ENCODE measurements at places on chromosomes 4 and X. TPM values are rescaled to one million over a fixed set of nuclear protein-coding genes. Genes with fewer than 3 reads are reported as not detected.

DNA sequence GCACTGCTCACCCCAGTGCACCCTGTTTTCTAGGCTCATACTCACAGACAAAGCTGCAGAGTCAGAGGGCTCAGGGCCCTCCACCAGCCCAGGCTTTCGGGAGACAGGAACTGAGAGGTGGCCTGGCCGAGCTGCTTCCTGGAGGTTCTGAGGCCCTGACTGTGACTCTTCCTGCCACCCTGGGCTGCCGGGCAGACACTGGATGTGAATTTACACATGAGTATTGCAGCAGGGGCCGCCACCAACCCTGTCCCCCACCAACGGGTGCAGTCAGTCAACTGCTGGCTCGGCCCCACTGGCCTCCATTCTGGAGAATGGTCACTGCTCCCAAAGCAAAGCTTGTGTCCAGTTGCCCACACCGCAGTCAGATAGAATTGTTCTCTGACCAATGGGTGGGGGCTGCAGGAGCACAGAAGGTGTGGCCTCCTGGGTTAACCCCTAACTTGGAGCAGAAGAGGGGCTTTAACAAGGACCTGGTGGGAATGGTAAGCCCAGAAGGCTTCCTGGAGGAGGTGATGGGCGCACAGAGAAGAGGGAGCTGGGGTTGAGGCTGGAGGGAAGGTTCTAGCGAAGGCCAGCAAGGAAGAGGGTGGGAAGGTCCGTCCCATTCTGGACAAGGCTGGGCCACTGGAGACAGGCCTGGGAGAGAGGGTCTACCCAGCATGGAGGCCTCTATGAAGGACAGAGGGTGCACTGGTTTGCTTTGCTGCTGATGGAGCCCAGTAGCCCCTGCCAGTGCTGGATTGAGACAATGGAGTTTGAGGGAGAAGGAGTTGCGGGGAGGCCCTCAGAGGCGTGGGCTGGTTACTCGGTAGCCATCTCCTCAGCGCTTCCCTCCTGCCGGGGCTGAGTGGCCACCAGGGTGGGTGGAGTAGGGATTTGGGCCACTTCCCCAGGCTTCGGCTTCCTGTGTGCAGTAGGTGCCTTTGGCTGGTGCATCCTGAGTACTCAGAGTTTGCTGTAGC, 135.3 kb downstream of the CPZ start:
- no peak for DNase-seq

The GYG2 gene
- total RNA-seq, result 4.0 TPM

DNA sequence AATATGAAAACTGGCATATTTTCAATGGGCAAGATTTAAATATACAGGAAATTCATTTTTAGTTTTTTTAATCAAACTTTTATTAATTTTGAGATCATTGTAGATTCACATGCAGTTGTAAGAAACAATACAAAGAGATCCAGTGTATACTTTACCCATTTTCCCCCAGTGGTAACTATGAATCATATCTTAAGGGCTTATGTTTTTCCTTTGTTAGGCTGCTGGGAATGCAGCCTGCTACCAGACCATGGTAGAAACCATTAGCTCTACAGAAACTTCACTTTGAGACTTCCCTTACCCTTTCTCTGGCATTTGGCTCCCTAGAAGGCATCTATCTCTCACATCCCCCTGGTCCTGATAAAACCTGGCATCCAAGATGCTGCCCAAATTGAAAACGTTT, 147.6 kb upstream of the EOLA2 start:
- no peak for DNase-seq

DNA sequence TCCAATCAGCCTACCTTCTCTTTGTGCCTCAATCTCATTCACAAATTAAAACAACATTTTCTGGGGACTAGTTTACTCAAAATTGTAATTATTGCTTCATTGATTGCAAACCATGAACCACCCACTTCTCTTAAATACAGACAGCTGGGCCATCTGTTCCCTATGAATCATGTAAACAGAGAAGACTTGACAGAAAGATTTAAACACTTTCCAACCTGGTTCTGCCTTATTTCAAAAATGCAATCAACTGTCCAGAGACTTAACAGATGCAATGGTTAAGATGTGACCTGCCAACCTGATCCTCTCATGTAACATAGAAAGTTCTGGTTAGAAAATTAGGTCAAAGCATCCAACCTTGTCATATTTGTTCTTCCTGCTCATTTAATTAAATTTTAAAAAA, 20.8 kb upstream of the SERTM2 start:
- DNase-seq, result no peak

The KCND1 gene
- not detected for total RNA-seq

GRCh38 chr4:186486172-186486571, 69.2 kb downstream of the MTNR1A start:
- DNase-seq, result peak; percentile 16

The ELMOD2 gene
- total RNA-seq, result 11.7 TPM

The TCEAL4 gene
- 12.9 TPM for total RNA-seq

All from MG63 (cell line).